ENCODE measurements at places on chromosomes 1 and 21.

GRCh38 chr1:102181341-102181740, 184.6 kb upstream of the OLFM3 start:
- ATAC-seq = no peak

- no peak for ATAC-seq
Observed at GRCh38 chr1:182658055-182658454, 26.3 kb downstream of the RGS8 start.

- ATAC-seq = no peak
Observed at GRCh38 chr1:160662910-160663309, 16.1 kb upstream of the SLAMF1 start.

- ATAC-seq = no peak
Observed at GRCh38 chr1:147745271-147745670, 15.1 kb downstream of the GJA5 start.

- peak; percentile 48 for ATAC-seq
Observed at GRCh38 chr1:183070923-183071618, 47.9 kb downstream of the LAMC1 start.

DNA sequence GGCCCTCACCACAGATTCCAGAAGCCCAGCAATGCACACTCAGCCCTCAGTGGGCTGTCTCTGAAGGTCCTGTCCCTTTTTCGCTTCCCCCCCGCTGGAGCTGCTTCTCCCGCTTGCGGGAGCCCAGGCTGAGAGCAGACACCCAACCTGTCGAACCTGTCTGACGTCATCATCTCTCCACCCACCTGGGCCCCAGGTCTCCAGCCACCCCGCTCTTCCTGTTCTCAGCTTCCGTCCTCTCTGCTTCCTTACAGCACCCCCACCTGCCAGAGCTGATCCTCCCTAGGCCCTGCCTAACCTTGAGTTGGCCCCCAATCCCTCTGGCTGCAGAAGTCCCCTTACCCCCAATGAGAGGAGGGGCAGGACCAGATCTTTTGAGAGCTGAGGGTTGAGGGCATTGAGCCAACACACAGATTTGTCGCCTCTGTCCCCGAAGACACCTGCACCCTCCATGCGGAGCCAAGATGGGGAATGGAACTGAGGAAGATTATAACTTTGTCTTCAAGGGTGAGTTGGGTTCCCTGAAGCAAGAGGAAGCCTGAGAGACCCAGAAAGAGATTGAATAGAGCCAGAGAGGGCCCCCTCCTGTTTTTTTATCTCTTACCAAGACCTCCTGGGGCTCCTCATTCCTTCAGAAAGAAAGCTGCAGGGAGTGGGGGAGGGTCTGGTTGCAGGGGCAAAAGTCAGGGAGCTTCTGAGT, at the start of gene RAB25:
TSS of gene RAB25 (plus strand) at position 224 of the 700 bp plus-strand sequence. CDS start at position 465, 241 bp downstream.
- no peak for ATAC-seq

- ATAC-seq = peak; percentile 55
Observed at GRCh38 chr1:57424231-57425027, 569 bp upstream of the DAB1 start.

GRCh38 chr1:168225476-168226190, at the start of gene SFT2D2:
Gene SFT2D2 (plus strand): TSS chr1:168226004. CDS start chr1:168226080, 76 bp downstream.
- peak; percentile 86 for ATAC-seq

- ATAC-seq = no peak
Observed at GRCh38 chr1:81097860-81098259, 702.9 kb upstream of the ADGRL2 start.

- ATAC-seq = no peak
Observed at GRCh38 chr1:21525340-21525717, 16.1 kb downstream of the ALPL start.

DNA sequence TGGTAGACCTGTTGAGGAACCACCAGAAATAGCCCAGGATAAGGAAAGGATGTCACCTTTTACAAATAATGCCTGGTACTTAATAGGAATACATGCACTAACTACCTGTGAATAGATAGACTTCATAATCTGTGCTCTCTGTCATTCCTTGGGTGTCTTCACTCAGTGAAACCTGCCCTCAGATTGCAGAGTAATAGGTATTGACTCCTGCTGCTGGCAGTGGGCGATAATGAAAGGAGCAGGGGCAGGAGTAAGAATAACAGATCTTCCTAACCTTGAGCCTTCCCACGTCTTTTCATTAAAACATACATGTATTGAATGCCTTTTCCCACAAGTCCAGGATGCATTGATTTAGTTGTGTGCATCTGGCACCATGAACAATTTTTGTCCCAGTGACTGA, 16.4 kb downstream of the FABP3 start:
- no peak for ATAC-seq

DNA sequence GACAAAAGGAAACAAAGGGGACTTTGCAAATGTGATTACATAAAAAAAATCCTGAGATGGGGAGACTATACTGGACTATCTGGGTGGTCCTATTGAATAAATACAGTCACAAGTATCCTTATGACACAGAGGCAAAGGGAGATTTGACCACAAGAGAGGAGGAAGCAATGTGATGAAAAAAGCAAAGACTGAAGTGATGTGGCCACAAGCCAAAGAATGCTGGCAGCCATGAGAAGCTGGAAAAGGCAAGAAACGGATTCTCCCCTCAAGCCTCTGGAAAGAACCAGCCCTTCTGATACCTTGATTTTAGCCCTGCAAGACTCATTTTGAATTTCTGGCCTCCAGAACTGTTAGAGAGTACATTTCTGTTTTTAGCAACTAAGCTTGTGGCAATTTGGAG, 36.4 kb downstream of the OLFML2B start:
- no peak for ATAC-seq

DNA sequence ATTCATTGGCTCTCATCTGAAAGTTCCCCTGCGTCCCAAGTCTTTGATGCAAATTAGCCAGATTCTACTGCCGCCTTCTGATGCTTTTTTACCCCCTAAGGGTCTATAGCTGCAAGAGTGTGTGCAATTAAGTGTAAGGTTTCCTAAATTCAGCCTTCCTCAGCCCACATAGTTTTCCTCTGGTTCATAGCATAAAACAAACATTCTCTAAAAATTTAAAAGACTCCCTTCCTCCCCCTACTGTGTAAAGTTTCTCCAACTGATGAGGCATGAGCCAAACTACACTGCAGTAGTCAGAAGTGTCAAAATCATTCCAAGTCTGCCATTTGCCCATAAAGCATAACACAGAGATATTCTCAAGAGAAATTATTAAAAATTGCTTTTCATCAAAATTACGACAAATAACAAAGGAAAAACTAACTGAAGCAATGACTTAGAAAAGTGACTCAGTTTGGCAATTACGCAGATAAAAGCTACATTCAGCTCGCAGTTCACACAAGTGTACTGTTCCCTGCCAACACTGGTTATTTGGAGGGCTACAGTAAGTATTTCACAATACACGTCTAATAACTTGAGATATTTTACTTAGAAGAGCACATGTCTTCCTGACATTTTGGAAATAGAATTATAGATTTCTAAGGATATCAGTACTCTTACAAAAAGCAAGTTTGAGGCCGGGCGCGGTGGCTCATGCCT, 15.4 kb downstream of the KCNH1 start:
- ATAC-seq = no peak

DNA sequence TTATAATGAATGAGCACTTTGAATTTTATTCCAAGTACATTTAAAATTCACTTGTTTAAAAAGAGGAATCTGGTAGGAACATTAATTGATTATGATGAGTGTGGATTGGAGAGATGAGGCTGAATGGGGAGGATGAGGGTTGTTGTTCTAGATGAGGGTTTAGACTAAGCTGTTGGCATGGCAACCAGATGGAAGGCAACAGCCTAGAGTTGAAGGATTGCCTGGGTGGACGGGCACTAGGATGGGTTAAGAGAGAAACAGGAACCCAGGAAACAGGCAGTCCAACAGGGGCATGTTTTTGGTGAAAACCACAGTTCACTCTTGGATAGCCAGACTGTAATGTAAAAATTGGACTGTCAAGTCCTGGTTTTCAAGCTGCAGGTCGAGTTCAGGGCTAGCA, 125.5 kb downstream of the CHRM3 start:
- no peak for ATAC-seq

Data from motor neuron (in vitro differentiated cells).